T-helper 2 cell treated with Interferon-gamma antibody and Interleukin-4, amounts not matched to agents 100 ng/mL and 5 ng/mL, for 36 hours (primary cell): ENCODE measurements at places on chromosomes 2 and 18. TPM values are rescaled to one million over a fixed set of nuclear protein-coding genes. Genes with fewer than 3 reads are reported as not detected.

Gene FOXD4L1
- total RNA-seq, result 0.34 and 0.50 TPM in 2 replicates

Gene DPYSL5
- total RNA-seq, result not detected in 2 replicates

Gene SPAST
- 20.4 and 21.5 TPM in 2 replicates for total RNA-seq

Gene INHBB
- total RNA-seq, result 0.09 TPM in 1 of 2 replicates, not detected in the other

Gene MC4R
- not detected in 2 replicates for total RNA-seq
